ENCODE measurements at places on chromosomes 7 and 10.

GRCh38 chr7:134899729-134900128, 86.6 kb upstream of the AGBL3 start:
- no peak for DNase-seq

DNA sequence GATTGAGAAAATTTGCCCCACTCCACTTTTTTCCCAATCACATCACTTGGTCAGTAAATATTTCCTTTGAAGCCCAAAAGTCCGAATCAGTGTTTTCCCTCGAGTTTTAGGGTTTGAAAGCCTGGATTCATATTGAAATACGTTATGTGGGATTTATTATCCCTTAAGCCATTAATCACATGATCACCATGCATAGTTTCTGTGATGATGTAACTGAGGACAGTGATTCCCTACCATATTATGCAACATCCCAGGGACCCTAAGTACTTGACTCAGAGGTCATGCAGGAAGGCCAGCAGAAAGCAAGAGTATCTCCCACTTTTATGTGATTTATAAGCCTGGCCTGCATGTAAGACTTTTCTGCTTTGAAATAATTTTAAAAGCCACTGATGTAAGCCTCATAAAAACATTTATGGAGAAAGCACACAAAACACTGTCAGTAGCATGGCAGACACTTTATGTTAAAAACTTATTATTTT, 630.6 kb upstream of the ZWINT start:
- DNase-seq, result no peak

DNA sequence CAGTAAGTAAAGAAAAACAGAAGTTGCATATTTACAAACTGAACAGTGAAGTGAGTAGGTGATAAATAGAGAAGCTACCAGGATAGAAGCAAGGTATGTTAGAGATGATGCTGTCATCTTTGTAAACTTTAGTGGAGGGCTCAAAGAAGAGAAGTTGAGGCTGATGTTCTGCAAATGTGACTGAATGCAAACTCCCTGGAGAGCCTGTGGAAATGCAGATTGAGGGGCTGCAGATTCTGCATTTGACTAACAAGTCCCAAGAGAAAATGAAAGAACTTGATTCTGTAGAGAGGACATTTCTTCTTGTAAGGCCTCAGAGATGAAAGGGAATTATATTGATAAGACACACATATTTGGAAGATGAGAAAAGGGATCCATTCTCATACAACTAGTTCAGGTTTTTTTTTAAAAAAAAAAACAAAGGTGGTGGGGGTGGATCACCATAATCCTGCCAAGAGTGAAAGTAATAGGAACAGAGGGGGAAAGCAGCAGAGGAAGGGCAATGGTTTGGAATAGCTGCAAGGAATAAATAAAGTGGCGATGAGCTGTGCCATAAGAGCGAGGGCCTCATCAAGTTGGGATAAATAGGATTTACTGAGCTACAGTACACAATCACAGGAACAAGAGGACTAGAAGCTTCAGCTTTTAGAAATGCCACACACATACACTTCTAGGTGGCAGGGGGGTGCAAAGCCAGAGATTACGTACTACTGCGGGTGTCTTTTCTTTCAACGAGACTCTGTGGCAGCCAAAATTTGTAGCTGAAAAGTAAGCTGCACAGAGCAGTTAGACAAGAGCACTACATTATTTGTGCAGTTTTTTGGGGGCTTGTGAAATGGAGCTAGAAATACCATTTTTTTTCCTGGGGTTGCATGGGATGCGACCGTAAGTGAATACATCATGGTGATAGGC, 778.5 kb downstream of the NRG3 start:
- DNase-seq, result no peak

- peak; percentile 64 for DNase-seq
Measured at GRCh38 chr7:107579885-107580715, at the start of gene BCAP29. BCAP29 (plus strand) TSS chr7:107580246; CDS start chr7:107580773, 527 bp downstream.

DNA sequence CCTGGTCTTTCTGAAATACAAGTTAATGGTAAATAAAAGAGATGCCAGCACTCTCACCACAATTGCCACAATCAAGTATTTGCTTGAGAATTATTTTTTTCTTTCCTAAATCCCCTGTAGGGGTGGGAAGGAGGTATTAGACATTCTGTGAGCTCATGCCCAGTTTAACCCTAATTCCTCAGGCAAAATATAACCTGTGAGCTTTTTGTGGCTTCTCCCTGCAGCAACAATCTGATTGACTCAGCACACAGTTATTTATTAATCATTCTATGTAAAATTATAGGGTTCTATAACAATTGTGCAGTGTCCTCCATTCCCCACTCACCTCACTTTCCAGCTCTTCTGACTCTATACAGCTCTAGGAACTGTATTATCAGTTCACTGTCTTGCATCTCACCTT, 66.3 kb downstream of the GLI3 start:
- no peak for DNase-seq

GRCh38 chr10:1217237-1217587, 161.0 kb downstream of the WDR37 start:
- DNase-seq, result no peak
